ENCODE measurements at places on chromosomes 13 and 19.

DNA sequence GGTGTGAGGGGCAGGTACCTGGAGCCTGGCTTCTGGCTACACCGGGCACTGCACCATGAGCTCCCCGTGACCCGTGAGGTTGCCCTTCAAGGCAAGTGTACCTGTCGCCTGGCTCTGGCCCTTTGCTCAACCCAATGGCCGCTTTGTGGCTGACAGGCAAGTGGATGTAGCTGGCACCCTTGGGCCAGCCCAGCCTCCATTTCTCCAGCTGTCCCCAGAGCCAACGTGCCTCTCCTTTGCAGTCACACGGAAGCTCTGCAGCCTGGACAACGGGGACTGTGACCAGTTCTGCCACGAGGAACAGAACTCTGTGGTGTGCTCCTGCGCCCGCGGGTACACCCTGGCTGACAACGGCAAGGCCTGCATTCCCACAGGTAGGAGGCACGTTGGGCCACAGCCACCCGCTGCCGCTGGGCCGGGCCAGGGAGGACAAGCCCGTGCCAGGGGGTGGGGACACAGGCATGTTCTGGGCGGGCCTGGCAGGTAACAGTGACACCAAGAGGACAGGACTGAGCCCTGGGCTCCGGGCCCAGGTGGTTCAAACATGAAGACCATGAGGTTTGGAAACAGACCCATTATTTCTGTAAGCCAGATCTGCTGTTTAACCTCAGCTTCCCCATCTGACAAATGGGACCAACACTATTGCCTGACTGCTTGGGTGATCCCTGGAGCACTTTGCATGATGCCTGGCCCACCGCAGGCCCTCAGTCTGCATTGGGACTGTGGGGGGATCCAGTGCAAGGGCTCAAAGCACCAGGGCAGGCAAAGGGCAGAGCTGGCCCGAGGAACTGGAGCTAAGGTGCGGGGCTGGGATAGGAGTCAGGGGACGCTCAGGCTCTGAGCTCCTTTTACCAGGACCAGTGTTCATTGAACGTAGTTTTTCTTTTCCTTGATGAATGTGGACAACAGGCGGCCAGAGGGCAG lies 17.5 kb upstream of the PROZ start:
- DNase-seq, result no peak

DNA sequence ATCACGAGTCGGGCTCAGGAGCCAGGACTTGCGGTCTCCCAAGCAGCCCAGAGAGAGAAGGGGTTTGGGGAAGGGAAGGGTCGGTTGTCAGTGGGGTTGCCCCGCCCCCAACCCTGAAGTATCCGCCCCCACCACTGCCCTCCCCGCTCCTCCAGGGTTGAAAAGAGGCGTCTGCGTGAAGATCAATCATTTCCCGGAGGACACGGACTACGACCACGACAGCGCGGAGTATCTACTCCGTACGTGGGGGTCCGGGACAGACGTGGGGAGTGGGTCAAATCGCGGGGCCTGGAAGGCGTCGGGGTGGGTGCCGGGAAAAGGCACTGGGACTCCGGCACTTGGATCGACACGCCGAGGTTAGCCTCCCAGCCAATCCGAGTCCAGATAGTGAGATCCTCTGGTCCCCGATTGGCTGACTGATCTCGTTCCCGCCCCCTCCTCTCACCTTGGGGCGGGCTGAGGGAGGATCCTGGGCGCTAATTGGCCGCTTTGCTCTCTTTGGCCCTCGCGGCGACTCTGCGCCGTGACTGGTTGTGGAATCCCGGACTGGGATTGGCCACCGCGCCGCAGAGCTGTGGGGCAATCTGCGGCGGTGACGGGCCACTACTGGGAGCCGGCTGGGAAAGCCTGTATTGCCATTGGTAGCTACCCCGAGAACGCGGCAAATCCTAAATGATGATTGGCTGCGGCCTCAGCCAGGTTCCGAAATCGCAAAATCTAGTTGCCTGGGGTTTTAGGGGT lies 13.3 kb upstream of the CACNG6 start:
- no peak for DNase-seq

DNA sequence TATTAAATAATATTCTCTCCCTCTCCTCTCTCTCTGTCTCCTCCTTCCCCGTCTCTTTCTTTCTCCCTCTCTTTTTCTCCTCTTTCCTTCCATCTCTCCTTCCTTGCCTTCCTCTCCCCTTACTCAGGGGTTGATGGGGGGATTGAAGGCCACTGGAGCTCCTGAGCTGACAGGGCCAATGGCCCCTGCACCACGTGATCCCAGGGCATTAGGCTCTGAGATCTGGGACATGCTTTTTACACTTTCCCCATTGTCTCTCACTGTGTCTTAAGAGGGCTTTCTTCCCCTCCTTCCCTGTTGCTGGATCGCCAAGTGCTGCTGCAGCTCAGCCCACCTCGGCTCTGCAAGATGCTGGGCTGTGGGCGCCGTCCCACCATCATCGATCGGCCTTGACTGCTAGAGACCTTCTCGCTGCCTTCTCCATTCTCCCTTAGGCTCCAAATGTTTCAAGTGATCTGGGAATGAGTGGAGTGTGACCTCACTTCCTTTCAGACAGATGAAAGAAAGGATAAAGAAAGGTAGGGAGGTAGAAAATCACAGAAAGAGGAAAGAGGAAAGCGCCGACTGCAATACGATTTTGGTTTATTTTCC lies 42.2 kb downstream of the COL4A1 start:
- DNase-seq, result no peak

DNA sequence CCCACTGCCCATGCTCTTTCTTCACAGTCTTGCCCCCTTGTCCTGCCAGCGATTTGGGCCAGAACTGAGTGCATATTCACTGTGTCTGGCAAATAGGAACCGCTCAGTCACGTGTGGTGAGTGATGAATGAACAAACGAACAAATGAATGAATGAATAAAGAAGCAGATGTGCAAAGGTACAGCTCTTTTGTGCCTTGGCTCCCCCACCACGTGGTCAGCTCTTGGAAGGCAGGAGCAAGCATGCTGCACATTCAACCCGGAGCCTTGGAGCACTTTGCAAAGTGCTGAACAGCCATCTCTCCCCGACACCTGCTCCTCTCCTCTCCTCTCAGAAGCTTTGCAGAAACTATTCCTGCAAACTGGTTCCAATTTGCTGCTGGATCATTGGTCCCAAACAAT lies 52.4 kb downstream of the LATS2 start:
- no peak for DNase-seq

- DNase-seq, result no peak
Observed at GRCh38 chr13:30159446-30159839, 147.9 kb downstream of the KATNAL1 start.

DNA sequence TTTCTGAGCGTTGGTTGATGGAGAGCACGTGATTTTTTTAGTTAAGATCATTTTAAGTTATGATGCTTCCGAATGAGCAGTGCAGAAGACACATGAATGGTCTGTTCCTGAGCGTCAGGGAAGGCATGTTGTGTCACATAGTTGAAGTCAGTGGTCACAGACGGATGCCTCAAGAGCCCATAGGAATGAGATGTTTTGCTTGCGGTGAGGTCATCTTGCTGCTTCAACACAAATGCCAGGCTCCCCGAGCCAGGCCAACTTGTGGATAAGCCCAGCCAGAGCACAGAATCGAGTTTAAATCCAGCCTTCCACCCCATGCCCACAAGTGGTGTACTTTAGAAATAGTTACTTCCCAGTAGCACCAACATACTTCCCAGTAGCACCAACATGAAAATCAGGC lies 5.4 kb downstream of the UPF3A start:
- no peak for DNase-seq

- no peak for DNase-seq
Observed at GRCh38 chr13:106898231-106898630, 330.3 kb upstream of the ARGLU1 start.

All from stimulated activated CD8-positive, alpha-beta memory T cell treated with anti-CD3 and anti-CD28 coated beads, Interleukin-15, amount 100 ng/mL, for 4 hours (primary cell).